A549 treated with DMSO at 1 μM for 4 hours (cell line): ENCODE measurements at places on chromosomes 2 and 18. TPM values are rescaled to one million over a fixed set of nuclear protein-coding genes. Genes with fewer than 3 reads are reported as not detected.

Gene CDH2
- total RNA-seq = 33.3 to 52.2 TPM (median 44.8 TPM) in 5 replicates

Gene REEP1
- 0.53 to 1.1 TPM (median 0.83 TPM) in 5 replicates for total RNA-seq

Gene CLEC4F
- total RNA-seq = not detected in 5 replicates

Gene LIPT1
- total RNA-seq = 3.1 to 4.3 TPM (median 3.8 TPM) in 5 replicates

Gene LYPD6B
- not detected in 5 replicates for total RNA-seq

Gene SLC5A7
- not detected in 5 replicates for total RNA-seq

Gene LOXHD1
- not detected in 5 replicates for total RNA-seq

Gene SNORC
- 5.4 to 13.3 TPM (median 10.3 TPM) in 5 replicates for total RNA-seq

Gene REG3G
- not detected in 5 replicates for total RNA-seq

Gene CHN1
- 18.6 to 24.0 TPM (median 19.4 TPM) in 5 replicates for total RNA-seq

Gene LOXL3
- 0.25 to 0.55 TPM (median 0.40 TPM) in 5 replicates for total RNA-seq

Gene ERBB4
- not detected in 5 replicates for total RNA-seq

Gene ATOH8
- total RNA-seq = 3.6 to 7.1 TPM (median 4.5 TPM) in 5 replicates

Gene CCDC141
- not detected in 5 replicates for total RNA-seq

Gene CD8A
- 0.19 to 0.45 TPM (median 0.30 TPM) in 5 replicates for total RNA-seq

Gene FNDC4
- total RNA-seq = 3.3 to 5.0 TPM (median 4.2 TPM) in 5 replicates

Gene MBOAT2
- total RNA-seq = 26.8 to 41.8 TPM (median 35.7 TPM) in 5 replicates

Gene ASAP2
- total RNA-seq = 30.9 to 47.4 TPM (median 39.9 TPM) in 5 replicates

Gene MARS2
- total RNA-seq = 10.6 to 15.4 TPM (median 12.2 TPM) in 5 replicates

Gene CYRIA
- total RNA-seq = 0.14 to 0.23 TPM (median 0.22 TPM) in 5 replicates

Gene SEMA4F
- total RNA-seq = 8.6 to 13.7 TPM (median 11.2 TPM) in 5 replicates

Gene DPP4
- 0.39 to 0.52 TPM (median 0.47 TPM) in 5 replicates for total RNA-seq

Gene DPP10
- total RNA-seq = not detected in 5 replicates

Gene SATB2
- total RNA-seq = 3.3 to 3.9 TPM (median 3.6 TPM) in 5 replicates

Gene CFC1B
- not detected in 5 replicates for total RNA-seq

Gene ANKAR
- total RNA-seq = 1.0 to 1.6 TPM (median 1.4 TPM) in 5 replicates

Gene ASPRV1
- total RNA-seq = 0.17 to 0.38 TPM (median 0.24 TPM) in 5 replicates

Gene CDH20
- total RNA-seq = not detected in 5 replicates

Gene SERPINB4
- total RNA-seq = 0.12 to 0.28 TPM (median 0.18 TPM) in 5 replicates

Gene C18orf32
- 13.4 to 31.3 TPM (median 23.9 TPM) in 5 replicates for total RNA-seq

Gene CIB4
- 0.16 to 0.31 TPM (median 0.26 TPM) in 3 of 5 replicates, not detected in the others for total RNA-seq

Gene BMPR2
- total RNA-seq = 12.3 to 20.3 TPM (median 17.5 TPM) in 5 replicates

Gene PARD3B
- 0.61 to 1.5 TPM (median 0.83 TPM) in 5 replicates for total RNA-seq

Gene LRRC30
- not detected in 5 replicates for total RNA-seq

Gene CFAP210
- 0.19 to 0.74 TPM (median 0.33 TPM) in 5 replicates for total RNA-seq

Gene HOXD9
- 0.99 to 2.1 TPM (median 1.3 TPM) in 5 replicates for total RNA-seq

Gene BCL11A
- 0.03 to 0.14 TPM (median 0.04 TPM) in 4 of 5 replicates, not detected in the other for total RNA-seq

Gene RAB31
- total RNA-seq = 25.5 to 35.5 TPM (median 32.2 TPM) in 5 replicates

Gene SF3B6
- total RNA-seq = 167 to 203 TPM (median 180 TPM) in 5 replicates

Gene DCDC2C
- total RNA-seq = 0.15 to 0.50 TPM (median 0.36 TPM) in 5 replicates
